NCI-H1105 treated with DMSO at 0.1 percent for 48 hours (cell line): ENCODE measurements at places on chromosomes 12 and 14.
A peak's percentile ranks its signal among the peaks of the same experiment; 100 is the strongest.

GRCh38 chr14:22597771-22598098 lies 365 bp upstream of the ABHD4 start:
- DNase-seq, result no peak

DNA sequence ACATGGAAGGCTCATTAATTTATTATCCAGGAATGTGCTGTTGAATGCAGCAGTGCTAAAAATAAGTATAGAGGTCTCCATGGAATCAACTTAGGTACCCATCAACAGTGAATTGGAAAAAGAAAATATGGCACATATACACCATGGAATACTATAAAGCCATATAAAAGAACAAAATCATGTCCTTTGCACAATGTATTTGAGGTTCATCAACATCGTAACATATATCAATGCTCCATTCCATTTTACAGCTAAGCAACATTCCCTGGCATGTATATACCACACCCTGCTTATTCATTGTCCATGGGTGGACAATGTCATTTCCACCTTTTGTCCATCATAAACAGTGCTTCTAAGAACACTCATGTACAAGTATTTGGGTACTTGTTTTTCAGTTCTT lies 147.8 kb upstream of the RASSF8 start:
- DNase-seq, result no peak

- peak; percentile 17 for DNase-seq
Measured at GRCh38 chr12:45298721-45299692, 83.1 kb downstream of the ANO6 start.

DNA sequence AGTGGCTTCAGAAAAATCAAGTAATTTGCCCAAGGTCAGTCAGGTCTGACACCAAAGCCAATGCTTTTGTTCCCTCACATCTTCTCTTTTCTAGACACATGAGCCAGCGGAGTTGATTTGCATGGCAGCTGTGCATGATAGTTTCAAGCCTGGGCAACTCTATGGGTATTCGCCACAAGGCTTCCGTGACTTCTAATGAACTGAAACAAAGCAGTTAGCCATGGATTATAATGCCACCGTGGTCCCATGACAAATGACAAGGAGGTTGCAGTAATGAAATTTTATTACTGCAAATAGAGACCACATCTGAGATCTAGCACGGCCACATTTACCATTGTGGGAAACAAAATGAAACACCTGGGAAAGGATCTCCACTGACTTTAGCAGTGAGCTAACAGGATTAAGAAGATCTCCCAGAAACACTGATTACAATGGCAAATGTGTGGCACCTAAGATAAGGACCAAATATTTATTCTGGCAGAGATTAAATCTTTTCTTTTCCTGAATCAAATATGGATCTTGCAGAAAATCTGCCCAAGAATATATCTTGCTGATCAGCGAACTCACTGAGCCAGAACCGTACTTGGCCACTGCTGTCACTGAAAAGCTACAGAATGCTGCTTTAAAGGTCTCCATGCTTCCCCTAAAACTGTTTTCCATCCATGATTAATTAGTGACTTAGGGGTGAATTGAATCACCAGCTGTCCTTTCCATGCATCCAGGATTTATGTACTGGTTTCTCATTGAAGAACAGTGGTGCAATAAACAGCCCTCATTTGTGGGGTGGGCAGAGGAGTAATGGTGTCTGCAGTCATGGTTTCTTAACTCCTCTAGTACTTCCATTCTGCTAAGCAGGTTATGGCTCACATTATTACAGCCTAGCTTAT lies 551.0 kb downstream of the DIO2 start:
- DNase-seq, result no peak
